Fibroblast of skin of back (primary cell): ENCODE measurements at places on chromosomes 6 and 20.
A peak's percentile ranks its signal among the peaks of the same experiment; 100 is the strongest.

GRCh38 chr20:19960745-19961144 is 56.4 kb upstream of the NAA20 start:
- no peak for DNase-seq

GRCh38 chr6:45447005-45447404 is 69.3 kb upstream of the SUPT3H start:
- DNase-seq = no peak

GRCh38 chr6:131910219-131910589 is 41.0 kb downstream of the CCN2 start:
- no peak for DNase-seq

DNA sequence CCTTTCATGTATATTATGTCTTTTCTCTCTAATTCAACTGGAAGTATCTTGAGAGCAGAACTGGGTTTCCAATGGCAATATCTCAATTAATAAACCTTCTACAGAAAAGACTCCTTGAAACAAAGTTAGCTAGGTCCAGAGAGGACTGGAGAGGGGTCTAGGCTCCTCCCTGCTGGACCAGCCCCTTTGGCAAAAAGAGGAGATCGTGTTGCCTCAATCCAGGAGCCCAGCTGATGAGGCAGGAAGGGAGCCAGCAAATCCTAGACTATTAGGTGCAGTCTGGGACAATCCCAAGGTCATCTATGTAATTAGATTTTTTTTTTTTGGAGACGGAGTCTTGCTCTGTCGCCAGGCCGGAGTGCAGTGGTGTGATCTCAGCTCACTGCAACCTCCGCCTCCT is 21.9 kb downstream of the BCL2L1 start:
- DNase-seq = no peak

- DNase-seq = no peak
These were observed 77.6 kb downstream of the STK35 start for GRCh38 chr20:2179233-2179580.

- DNase-seq = no peak
These were observed 93.1 kb downstream of the PRND start for GRCh38 chr20:4814696-4815252.

- no peak for DNase-seq
These were observed 13.1 kb downstream of the FUCA2 start for GRCh38 chr6:143498428-143498827.

DNA sequence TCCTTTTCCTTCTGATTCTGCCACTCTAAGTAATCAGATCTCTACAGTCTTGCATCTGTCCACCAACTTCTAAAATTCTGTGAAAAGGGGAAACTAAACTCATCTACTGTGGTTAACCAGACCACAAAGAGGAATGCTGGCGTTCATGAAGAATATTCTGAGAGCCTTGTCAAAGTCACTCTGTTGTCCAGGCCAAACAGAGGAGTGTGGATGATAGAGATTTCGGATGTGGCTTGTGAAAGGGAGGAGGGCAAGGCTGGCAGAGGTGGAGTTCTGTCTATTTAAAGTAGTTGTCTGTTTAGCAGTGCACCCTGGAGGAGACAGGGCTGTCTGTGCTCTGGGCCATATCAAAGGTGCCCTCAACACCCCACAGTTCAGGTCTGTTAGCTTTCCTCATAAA is 33.9 kb downstream of the CCN2 start:
- DNase-seq = peak; percentile 40

DNA sequence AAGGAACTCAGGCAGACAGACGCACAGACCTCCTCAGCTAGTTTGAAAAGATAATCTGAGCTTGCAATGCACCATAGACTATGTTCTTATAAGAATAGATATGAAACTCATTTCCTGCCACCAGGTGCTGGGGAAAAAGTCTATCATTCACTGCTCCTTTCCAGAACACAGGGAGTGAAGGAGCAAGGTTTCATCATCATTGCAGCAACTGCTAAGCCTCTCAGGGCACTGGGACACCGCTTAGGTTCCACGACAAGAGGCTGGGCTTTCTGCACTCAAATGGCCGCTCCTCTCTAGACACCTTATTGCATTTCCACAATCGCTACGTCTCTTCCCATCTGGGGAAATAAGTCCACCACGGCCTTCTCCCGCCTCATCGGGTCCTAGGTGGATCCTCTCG is 418.5 kb upstream of the JARID2 start:
- no peak for DNase-seq

DNA sequence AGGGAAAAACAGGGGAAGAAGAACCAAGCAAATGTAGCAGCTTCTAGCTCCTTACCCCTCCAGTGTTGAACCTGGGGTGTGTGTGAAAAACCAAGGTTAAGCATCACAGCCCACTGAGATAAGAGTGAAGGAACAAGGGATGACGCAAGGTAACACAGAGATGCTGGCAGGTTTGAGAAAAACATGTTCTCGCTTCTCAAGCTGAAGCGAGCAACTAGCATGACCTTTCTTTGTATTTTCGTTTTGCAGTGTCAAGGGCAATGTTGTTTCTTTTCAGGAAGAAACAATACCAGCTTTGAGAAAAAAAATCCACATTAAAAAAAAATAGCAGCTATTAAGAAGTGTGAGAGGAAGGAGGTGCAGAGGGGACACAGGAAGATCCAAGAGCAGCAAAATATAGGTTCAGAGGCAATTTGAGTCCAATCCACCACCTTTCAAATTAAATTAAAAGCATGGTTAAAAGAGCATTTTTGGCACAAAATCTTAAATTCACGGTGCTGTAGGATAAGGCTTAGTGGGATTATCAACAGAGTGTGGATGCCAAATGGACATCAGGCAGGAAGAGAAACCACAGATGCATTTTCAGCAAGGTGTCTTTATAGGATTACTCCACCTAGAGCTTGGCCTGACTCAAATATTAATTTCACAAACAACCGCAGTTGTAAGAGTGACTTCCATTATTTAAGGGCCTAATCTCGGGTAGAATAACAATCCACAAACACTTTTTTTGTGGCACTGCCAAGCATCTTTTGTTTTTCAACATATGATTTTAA is 70.9 kb downstream of the SYNE1 start:
- no peak for DNase-seq

DNA sequence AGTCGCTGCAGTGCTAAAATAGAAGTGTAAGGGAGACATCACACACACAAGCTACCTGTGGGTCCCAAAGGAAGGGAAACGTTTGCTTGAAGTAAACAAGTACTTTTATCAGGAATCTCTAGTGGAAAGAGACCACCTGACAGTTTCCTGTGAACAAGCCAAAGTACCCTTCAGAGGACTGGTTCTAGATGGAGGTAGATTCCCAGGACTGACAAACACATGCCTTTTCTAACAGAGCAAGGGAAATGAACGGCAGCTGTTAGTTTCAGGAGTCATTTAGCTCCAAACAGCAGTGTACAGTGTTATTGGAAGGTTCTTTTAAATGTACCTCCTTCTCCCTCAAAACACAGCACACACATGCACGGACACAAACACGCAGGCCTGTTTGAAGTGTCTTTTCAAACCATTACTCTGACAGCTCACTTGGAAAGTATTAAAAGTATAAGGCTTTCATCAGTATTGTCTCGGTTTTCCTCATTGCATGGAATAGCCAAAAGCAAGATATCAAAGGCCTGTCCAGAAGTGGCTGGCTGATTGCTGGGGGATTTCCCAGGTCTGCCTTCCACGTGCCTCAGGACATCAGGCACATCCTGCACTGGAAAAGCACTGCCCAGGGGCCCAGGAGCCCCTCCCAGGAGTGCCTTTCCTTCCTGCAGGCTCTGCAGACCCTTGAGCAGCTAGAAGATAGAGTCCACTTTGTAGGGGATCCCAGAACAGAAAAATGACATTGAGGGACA is 393.2 kb upstream of the SOX4 start:
- no peak for DNase-seq

GRCh38 chr6:103729658-103730057 is 1130.1 kb downstream of the HACE1 start:
- no peak for DNase-seq

GRCh38 chr6:36983538-36983937 is 2.5 kb downstream of the MTCH1 start:
- no peak for DNase-seq

DNA sequence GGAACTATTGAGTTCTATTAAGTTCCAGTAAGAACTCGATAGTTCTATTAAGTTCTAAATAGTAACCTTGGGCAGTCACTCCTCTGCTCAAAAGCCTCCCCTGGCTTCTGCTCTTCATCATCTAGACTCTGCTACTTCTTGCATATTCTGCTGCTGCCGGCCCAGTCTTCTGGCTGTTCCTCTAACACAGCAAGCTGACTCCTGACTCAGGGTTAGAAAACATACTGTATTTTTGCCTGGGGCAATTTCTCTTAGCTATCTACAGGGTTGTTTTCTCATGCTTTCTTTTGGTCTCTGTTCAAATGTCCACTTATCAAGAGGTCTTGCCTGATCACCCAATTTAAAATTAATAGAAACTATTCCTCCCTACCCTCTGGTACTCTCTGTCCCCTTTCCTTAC is 14.6 kb downstream of the SLC25A27 start:
- DNase-seq = no peak

DNA sequence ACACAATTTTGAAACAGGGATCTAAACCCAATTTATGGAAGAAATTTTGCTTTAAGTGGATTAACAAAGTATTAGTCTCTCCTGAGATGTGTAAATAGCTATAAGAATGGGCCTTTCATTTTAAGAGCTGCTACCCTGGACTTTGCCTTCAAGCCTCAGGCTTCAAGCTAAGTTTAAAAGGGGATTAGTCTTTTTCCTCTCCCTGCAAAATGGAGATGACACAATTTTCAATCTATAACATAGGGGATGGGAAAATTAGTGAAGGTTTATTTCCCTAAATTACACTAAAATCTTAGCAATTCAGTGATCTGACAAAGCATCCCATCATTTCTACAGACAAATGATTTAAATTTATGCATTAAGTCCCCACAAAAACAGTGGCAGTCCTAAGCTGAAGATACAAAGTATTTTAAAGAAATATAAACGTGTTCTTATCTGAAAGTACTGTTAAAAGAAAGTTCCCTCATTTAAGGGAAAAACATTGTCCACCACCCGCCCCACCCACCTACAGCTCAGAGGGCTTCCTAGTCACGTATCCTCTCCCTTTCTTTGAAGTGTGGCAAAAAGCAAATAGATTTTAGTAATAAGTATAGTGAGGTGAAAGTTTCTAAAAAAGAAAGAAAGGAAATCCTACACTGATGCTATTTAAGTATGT is 14.5 kb downstream of the ARHGAP18 start:
- no peak for DNase-seq

- no peak for DNase-seq
These were observed 105.3 kb upstream of the TAB2 start for GRCh38 chr6:149212206-149212605.

DNA sequence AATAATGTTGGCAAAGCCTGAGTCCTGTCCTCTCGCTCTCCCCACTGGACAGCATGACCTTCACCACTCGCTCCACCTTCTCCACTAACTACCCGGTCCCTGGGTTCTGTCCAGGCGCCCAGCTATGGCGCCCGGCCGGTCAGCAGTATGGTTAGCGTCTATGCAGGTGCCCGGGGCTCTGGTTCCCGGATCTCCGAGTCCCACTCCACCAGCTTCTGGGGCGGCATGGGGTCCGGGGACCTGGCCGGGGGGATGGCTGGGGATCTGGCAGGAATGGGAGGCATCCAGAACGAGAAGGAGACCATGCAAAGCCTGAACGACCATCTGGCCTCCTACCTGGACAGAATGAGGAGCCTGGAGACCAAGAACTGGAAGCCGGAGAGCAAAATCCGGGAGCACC is 20.5 kb downstream of the RNF114 start:
- no peak for DNase-seq

GRCh38 chr20:4082406-4083097 is 67.2 kb upstream of the RNF24 start:
- peak; percentile 72 for DNase-seq

DNA sequence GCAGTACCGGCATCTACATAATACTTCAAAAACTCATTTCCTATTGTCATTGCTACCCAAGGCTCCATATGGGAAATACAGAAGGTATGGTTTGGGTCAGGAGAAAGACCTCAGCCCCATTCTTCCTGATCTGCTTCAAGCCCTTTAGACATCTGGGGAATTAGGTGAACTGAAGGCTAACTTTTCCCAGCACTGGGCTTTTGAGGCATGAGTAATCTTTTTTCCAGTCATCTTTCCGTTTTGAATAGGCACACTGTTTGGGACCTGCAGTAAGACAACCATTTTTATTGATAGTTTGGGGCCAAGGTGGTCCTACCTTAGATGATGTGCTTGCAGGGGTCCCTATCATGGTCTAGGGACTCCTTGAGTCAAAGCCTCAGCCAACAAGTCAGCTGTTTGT is 198.4 kb downstream of the HAO1 start:
- DNase-seq = no peak

DNA sequence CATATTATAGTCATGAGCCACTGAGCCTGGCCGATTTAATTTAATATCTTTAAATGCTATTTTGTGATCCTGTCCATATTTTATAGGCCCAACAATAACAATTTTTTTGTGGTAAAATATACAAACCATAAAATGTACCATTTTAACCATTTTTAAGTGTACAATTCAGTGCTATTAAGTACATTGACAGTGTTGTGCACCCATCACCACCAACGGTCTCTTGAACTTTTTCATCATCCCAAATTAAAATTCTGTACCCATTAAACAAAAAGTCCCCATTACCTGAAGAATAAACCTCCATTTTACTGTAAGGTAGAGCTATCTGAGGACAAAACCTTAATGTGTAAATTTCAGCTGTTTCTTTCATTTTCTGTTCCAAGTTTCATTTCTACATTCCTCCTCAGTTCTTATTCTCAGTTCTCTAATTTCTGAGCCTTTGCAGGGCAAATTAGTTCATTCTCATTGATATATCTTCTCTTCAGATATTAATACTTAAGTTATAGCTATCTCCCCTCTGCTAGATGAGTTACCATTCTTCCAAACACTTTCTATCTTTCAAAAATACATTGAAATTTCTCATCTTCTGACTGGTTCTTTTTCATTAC is 10.3 kb downstream of the MTO1 start:
- DNase-seq = no peak

- DNase-seq = peak; percentile 68
These were observed 19.0 kb downstream of the EPB41L1 start for GRCh38 chr20:36173451-36173933.

DNA sequence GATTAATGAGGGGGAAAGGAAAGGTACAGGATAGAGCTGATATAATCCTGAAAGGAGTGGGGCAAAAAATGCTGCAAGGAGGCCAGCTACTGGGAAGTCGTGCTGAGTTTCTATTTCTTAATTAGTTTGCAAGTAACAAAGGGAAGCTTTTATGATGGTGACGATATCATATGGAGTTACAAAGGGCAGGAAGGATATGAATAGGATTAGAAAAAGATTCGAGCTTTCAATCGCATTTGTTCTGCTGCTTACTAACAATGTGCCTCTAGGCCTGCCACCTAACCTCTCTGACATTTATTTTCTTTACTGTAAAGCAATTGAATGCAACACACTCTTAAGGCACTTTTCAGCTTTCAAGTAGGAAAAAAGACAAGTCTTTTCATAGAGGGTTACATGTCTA is 219.2 kb downstream of the CLVS2 start:
- no peak for DNase-seq
